Nucleus accumbens (tissue), 56 donors: ENCODE measurements at places on chromosomes 4 and X.

- DNase-seq, result no peak
Measured at GRCh38 chr4:147339100-147339499, 141.8 kb upstream of the EDNRA start.

DNA sequence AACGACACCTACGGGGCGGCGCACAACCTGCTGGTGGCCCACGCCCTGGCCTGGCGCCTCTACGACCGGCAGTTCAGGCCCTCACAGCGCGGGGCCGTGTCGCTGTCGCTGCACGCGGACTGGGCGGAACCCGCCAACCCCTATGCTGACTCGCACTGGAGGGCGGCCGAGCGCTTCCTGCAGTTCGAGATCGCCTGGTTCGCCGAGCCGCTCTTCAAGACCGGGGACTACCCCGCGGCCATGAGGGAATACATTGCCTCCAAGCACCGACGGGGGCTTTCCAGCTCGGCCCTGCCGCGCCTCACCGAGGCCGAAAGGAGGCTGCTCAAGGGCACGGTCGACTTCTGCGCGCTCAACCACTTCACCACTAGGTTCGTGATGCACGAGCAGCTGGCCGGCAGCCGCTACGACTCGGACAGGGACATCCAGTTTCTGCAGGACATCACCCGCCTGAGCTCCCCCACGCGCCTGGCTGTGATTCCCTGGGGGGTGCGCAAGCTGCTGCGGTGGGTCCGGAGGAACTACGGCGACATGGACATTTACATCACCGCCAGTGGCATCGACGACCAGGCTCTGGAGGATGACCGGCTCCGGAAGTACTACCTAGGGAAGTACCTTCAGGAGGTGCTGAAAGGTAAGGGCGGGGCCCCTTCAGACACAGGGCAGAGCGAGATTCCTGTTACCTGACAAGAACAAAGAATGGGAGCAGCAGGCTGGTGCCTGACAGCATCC, 11.7 kb downstream of the RPL9 start:
- peak; percentile 5 for DNase-seq

GRCh38 chr4:113008716-113009115, 40.7 kb upstream of the ANK2 start:
- DNase-seq, result no peak

GRCh38 chrX:20718592-20719380, 452.1 kb upstream of the RPS6KA3 start:
- DNase-seq, result no peak
